ENCODE measurements at places on chromosomes 2 and 18. TPM values are rescaled to one million over a fixed set of nuclear protein-coding genes. Genes with fewer than 3 reads are reported as not detected.
A peak's percentile ranks its signal among the peaks of the same experiment; 100 is the strongest.

The POTEJ gene
- total RNA-seq: not detected

The ADGRF3 gene
- total RNA-seq: 0.97 TPM

The GALR1 gene
- total RNA-seq: not detected

The FRZB gene
- total RNA-seq: not detected

The CKAP2L gene
- 0.97 TPM for total RNA-seq

The LHCGR gene
- total RNA-seq: not detected

DNA sequence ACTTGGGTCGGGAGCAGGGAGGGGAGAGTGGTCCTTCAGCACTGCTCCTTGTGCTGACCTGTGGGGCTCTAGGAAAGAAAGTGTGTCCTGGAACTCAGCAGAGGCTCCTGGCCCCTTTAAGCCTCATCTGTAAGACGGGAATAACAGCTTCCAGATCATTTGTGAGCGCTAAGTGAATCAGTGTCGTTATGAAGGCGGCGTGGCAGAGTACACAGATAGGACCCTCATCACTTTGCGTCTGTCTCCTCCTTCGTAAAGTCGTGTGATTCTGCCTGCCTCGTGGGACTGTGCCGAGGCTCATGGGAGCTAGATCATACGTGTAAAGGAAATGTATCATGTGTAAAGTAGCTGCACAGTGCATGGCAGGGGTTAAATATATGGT lies 18.6 kb downstream of the COLEC11 start:
- no peak for DNase-seq
- H3K4me1 ChIP-seq: no peaks in the 10 kb centered on the region
- peaks cover 20% of the 10 kb centered on the region for H3K27me3 ChIP-seq
- H3K27ac ChIP-seq: no peak overlapping the region

GRCh38 chr2:146477383-146477782 lies 1367.4 kb upstream of the ACVR2A start:
- H3K27me3 ChIP-seq: no peaks in the 10 kb centered on the region
- H3K4me1 ChIP-seq: no peaks in the 10 kb centered on the region
- H3K36me3 ChIP-seq: no peaks in the 10 kb centered on the region
- DNase-seq: no peak
- H3K27ac ChIP-seq: no peak overlapping the region
- H3K4me3 ChIP-seq: no peak overlapping the region

GRCh38 chr2:143162123-143162837 lies 33.1 kb downstream of the ARHGAP15 start:
- peak; percentile 37 for DNase-seq
- peaks cover 50% of the 10 kb centered on the region for H3K4me1 ChIP-seq
- H3K27ac ChIP-seq: peak overlapping the region; percentile 83
- no peak overlapping the region for H3K4me3 ChIP-seq
- no peaks in the 10 kb centered on the region for H3K27me3 ChIP-seq

DNA sequence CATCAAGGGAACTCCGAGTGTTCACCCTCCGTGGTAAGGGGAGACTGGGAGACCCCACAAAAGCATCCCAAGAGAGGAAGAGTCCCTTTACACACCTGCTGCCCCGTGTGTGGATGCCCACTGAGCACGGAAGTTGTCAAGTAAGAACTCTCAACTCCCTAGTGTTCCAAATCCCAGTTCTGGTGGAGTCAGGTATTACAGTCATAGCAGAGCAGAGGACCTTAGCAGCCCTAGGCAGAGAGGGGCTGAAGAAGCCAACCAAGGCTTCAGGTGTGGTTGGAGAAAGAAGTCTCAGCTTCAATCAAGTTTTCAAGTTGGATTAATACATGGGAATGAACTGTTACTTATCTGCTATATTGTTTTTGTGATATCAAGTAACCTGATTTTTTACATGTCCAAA lies 512.5 kb downstream of the RNF144A start:
- peak overlapping the region; percentile 65 for H3K4me3 ChIP-seq
- peaks cover 4% of the 10 kb centered on the region for H3K36me3 ChIP-seq
- H3K27me3 ChIP-seq: peaks cover 28% of the 10 kb centered on the region

DNA sequence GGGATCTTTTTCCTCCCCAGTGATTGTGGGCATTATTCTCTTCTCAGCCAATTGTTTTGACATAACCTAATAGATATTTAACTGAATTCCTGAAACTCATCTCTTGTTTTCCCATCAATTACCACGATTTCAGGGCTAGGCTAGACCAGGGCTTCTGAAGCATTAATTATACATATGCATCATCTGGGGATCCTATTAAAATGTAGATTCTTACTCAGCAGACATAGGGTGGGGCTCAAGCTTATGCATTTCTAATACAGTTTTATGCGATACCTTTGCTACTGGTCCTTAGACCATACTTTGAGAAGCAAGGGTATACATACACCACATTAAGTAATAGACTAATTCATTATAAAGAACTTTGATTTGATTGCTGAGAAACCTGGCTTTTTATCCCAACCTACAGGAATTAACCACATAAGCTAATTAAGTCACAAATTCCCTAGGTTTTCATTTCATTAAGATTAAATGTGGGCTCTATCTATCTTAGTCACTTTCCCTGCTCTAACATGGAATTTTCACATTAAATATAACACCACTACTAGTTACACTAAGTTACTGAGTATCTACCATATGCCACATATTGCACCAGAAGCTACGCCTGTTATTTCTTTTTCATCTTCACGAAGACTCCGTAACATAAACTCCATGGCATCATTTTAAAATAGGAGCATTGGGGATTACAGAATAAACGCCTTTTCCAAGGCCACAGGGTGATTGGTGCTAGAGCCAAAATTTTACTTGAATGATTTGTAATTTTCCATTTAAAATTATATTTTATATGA lies 417.5 kb downstream of the DPP10 start:
- no peak for DNase-seq
- no peak overlapping the region for H3K4me3 ChIP-seq
- H3K27me3 ChIP-seq: no peaks in the 10 kb centered on the region
- no peaks in the 10 kb centered on the region for H3K36me3 ChIP-seq
- no peak overlapping the region for H3K27ac ChIP-seq
- H3K4me1 ChIP-seq: no peaks in the 10 kb centered on the region

GRCh38 chr2:25341753-25342371 lies at the start of gene DNMT3A:
TSS of gene DNMT3A (minus strand) at chr2:25341925. CDS start at chr2:25313984, 27,941 bp downstream.
- H3K4me1 ChIP-seq: peaks cover 20% of the 10 kb centered on the region
- H3K4me3 ChIP-seq: peak within 1 kb of the TSS; percentile 92
- H3K36me3 ChIP-seq: no peaks in the 10 kb centered on the region
- H3K27me3 ChIP-seq: no peaks in the 10 kb centered on the region
- no peak within 1 kb of the TSS for H3K27ac ChIP-seq
- peak; percentile 47 for DNase-seq

GRCh38 chr2:172105471-172106107 lies 2.9 kb upstream of the DLX2 start:
- peaks cover 2% of the 10 kb centered on the region for H3K36me3 ChIP-seq
- peak overlapping the region; percentile 31 for H3K4me3 ChIP-seq

- DNase-seq: no peak
- H3K4me3 ChIP-seq: no peak overlapping the region
These were observed 348.9 kb downstream of the RND3 start for GRCh38 chr2:150138587-150138986.

- peaks cover 70% of the 10 kb centered on the region for H3K27me3 ChIP-seq
- no peak overlapping the region for H3K4me3 ChIP-seq
- peaks cover 5% of the 10 kb centered on the region for H3K4me1 ChIP-seq
- H3K36me3 ChIP-seq: peaks cover 2% of the 10 kb centered on the region
- no peak for DNase-seq
These were observed 181.7 kb upstream of the SH3BP4 start for GRCh38 chr2:234770031-234770506.

DNA sequence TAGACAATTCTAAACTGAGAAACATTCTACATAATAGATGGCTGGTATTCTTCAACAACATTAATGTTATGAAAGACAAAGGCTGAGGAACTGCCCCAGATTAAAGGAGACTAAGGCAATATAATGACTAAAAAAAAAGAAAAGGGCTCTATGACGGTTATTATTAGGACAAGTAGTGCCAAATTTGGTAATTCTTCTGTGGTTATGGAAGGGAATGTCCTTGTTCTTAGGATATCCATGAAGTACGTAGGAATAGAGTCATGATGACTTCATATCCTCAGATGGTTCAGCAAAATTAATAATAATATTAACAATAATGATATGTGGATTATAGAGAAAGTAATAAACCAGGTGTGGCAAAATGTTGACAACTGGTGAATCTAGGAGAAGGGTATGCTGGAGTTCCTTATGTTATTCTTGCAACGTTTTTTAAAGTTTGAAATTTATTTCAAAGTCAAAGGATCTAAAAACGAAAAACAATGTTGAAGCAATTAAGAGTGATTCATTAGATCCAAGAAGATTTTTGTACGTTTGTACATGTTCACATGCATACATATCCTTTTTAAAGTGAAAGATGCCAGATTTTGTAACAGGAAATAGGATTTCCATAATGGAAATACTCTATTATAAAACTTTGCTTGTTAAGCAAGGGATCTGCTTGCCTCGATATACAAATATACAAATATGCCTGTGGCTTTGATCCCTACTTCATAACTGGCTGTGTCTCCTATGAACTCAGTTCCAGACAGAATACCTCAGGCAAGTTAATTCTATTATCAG lies 27.7 kb upstream of the STRN start:
- no peaks in the 10 kb centered on the region for H3K4me1 ChIP-seq
- no peaks in the 10 kb centered on the region for H3K27me3 ChIP-seq
- no peak overlapping the region for H3K4me3 ChIP-seq

- no peak for DNase-seq
- no peak overlapping the region for H3K27ac ChIP-seq
These were observed 101.4 kb downstream of the PTRHD1 start for GRCh38 chr2:24691806-24692205.

GRCh38 chr18:35289293-35289692 lies 736 bp downstream of the ZSCAN30 start:
- no peaks in the 10 kb centered on the region for H3K27me3 ChIP-seq
- peaks cover 30% of the 10 kb centered on the region for H3K4me1 ChIP-seq
- peak overlapping the region; percentile 93 for H3K27ac ChIP-seq
- H3K36me3 ChIP-seq: peaks cover 7% of the 10 kb centered on the region
- peak overlapping the region; percentile 89 for H3K4me3 ChIP-seq
- no peak for DNase-seq

GRCh38 chr18:35443847-35444246 lies 53.9 kb downstream of the INO80C start:
- peaks cover 4% of the 10 kb centered on the region for H3K4me1 ChIP-seq
- H3K36me3 ChIP-seq: no peaks in the 10 kb centered on the region
- H3K27ac ChIP-seq: no peak overlapping the region
- no peak overlapping the region for H3K4me3 ChIP-seq
- no peak for DNase-seq

GRCh38 chr2:127887776-127888130 lies 2.0 kb upstream of the AMMECR1L start:
- H3K36me3 ChIP-seq: peaks cover 4% of the 10 kb centered on the region
- H3K27me3 ChIP-seq: no peaks in the 10 kb centered on the region
- peak overlapping the region; percentile 86 for H3K4me3 ChIP-seq
- H3K27ac ChIP-seq: peak overlapping the region; percentile 66
- H3K4me1 ChIP-seq: peaks cover 26% of the 10 kb centered on the region

Data from T-helper 17 cell (primary cell).